ENCODE measurements at places on chromosomes 3 and 15. TPM values are rescaled to one million over a fixed set of nuclear protein-coding genes. Genes with fewer than 3 reads are reported as not detected.

Gene ROBO2
- under 0.01 TPM for total RNA-seq

Gene TMED3
- total RNA-seq, result 115 TPM

Gene DAZL
- not detected for total RNA-seq

Gene C3orf20
- total RNA-seq, result under 0.01 TPM

Gene GABRA5
- total RNA-seq, result 0.28 TPM

Gene PDZRN3
- 32.7 TPM for total RNA-seq

Gene SKOR1
- under 0.01 TPM for total RNA-seq

Gene NEK10
- 27.6 TPM for total RNA-seq

Gene SEMA6D
- 9.9 TPM for total RNA-seq

Gene MESD
- 24.0 TPM for total RNA-seq

Gene FAM174B
- 1.2 TPM for total RNA-seq

Gene TADA3
- 65.2 TPM for total RNA-seq

Gene PLOD2
- total RNA-seq, result 1,238 TPM

Gene PYGO1
- total RNA-seq, result 8.7 TPM

Gene HEG1
- total RNA-seq, result 146 TPM

Gene PBRM1
- total RNA-seq, result 64.0 TPM

Gene GJD2
- total RNA-seq, result not detected

Gene PRSS50
- not detected for total RNA-seq

Gene NANOGP8
- total RNA-seq, result not detected

Gene LYZL4
- 0.19 TPM for total RNA-seq
